ENCODE measurements at places on chromosomes 12 and 14. TPM values are rescaled to one million over a fixed set of nuclear protein-coding genes. Genes with fewer than 3 reads are reported as not detected.

OLR1 gene
- 0.25 TPM for total RNA-seq

FAM181A gene
- total RNA-seq, result not detected

MTA1 gene
- total RNA-seq, result 154 TPM

PSME1 gene
- 126 TPM for total RNA-seq

BIN2 gene
- total RNA-seq, result not detected
